ENCODE measurements at places on chromosomes 1 and 21. TPM values are rescaled to one million over a fixed set of nuclear protein-coding genes. Genes with fewer than 3 reads are reported as not detected.
A peak's percentile ranks its signal among the peaks of the same experiment; 100 is the strongest.

DNA sequence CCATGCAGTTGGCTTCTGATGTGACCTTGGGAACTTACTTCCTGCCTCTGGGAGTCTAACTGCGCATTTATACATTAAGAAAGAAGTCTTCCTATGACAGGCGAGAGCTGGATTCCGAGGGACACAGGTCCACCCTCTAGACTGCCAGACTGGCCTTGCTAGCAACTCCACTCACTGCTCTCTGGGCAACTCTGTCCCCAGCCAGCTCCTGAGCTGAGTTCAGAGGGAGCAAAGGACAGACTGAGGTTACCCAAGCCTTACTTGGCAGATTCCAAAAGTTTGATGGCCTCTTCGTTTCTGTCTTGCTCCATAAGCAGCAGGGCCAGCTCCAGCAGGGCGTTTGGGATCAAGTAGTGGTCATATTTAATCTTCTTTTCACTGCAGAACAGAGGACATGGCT lies 41.8 kb downstream of the TTC39A start:
- H3K27me3 ChIP-seq = no peaks in the 10 kb centered on the region
- H3K36me3 ChIP-seq = peaks cover 23% of the 10 kb centered on the region

DNA sequence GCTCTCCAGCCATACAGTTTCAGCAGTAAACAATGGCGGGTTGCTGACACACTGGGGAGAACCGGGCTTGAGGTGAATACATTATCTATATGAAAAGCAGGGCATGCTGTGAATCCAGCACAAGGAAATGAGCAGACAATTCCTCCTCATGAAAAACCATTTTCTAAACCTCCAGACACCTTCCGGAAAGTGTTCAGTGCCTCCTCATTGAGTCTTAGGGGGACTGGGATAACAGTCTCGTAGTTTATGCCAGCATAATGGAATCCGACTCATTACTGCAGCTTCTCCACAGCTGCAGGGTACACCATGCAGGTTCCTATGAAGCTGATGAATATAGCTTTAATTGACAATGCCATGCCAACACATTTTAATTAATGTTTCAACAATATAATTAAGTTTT lies 284.1 kb downstream of the BACH1 start:
- no peak for DNase-seq
- H3K36me3 ChIP-seq = no peaks in the 10 kb centered on the region
- H3K4me1 ChIP-seq = no peaks in the 10 kb centered on the region
- no peak overlapping the region for H3K27ac ChIP-seq
- no peaks in the 10 kb centered on the region for H3K27me3 ChIP-seq
- no peak overlapping the region for H3K4me3 ChIP-seq

- no peaks in the 10 kb centered on the region for H3K36me3 ChIP-seq
- H3K27ac ChIP-seq = no peak overlapping the region
- H3K4me1 ChIP-seq = no peaks in the 10 kb centered on the region
- DNase-seq = no peak
- H3K27me3 ChIP-seq = peaks cover 10% of the 10 kb centered on the region
These were observed 22.1 kb downstream of the NEK2 start for GRCh38 chr1:211653293-211653692.

DNA sequence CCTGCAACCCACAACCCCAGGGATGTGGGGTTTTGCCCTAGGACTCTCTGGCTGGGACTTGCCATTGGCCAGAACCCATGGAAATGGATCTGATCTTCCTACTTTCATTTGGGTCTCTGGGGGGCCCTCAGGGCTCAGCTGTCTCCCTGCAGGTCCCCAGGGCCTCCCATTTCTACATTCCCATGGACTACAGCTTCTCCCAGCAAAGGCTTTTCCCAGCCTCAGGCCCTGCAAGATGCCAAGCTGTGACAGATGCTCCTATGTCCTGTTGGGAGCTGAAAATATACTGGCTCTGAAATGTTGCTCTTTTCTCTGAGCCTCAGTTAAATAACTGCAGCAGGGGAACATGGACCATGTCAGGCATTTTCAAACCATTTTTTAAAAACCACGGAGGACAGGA lies 99.5 kb upstream of the IGSF21 start:
- no peak overlapping the region for H3K4me3 ChIP-seq
- H3K27me3 ChIP-seq = peaks cover 12% of the 10 kb centered on the region
- no peak for DNase-seq
- no peaks in the 10 kb centered on the region for H3K36me3 ChIP-seq
- H3K4me1 ChIP-seq = no peaks in the 10 kb centered on the region

The FLG2 gene
- not detected for total RNA-seq

DNA sequence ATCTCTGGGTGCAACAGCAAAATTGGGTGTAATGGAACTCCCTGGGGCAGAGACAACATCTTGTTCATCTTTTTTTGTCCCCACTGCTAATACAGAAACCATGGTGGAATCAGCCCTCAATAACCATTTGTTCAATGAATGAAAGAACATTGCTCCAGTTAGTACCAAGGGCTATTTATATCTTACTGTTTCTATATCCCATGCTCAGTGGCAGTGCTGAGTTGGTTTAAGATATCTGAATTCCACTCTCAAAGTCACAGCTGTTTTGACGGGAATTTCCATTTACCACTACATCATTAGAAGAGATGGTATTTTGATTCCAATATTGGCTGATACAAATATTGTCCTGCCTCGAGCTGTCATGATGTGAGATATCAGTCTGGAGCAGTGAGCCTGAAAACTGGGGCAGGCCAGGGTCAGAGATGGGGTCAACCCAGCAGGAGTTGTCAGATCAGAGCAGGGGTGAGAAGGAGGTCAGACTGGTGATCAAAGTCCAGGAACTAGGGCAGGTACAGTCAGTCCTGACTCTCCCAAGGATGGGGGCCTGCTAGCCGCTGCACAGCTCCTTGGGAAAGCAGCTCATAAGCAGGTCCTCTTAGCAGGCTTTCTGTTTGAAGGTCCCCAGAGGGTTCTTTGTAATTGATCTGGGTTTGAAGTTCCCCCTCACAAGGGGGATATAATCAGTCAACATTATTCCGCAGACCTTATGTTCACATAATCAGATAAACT lies 5.8 kb upstream of the PHC2 start:
- H3K27ac ChIP-seq = no peak overlapping the region
- DNase-seq = peak; percentile 29
- H3K4me3 ChIP-seq = no peak overlapping the region
- H3K4me1 ChIP-seq = no peaks in the 10 kb centered on the region
- no peaks in the 10 kb centered on the region for H3K36me3 ChIP-seq
- H3K27me3 ChIP-seq = no peaks in the 10 kb centered on the region

The CIART gene
- 2.9 TPM for total RNA-seq

- DNase-seq = no peak
- no peak overlapping the region for H3K27ac ChIP-seq
- no peaks in the 10 kb centered on the region for H3K4me1 ChIP-seq
These were observed 104.4 kb upstream of the TIAM1 start for GRCh38 chr21:31448496-31448895.

DNA sequence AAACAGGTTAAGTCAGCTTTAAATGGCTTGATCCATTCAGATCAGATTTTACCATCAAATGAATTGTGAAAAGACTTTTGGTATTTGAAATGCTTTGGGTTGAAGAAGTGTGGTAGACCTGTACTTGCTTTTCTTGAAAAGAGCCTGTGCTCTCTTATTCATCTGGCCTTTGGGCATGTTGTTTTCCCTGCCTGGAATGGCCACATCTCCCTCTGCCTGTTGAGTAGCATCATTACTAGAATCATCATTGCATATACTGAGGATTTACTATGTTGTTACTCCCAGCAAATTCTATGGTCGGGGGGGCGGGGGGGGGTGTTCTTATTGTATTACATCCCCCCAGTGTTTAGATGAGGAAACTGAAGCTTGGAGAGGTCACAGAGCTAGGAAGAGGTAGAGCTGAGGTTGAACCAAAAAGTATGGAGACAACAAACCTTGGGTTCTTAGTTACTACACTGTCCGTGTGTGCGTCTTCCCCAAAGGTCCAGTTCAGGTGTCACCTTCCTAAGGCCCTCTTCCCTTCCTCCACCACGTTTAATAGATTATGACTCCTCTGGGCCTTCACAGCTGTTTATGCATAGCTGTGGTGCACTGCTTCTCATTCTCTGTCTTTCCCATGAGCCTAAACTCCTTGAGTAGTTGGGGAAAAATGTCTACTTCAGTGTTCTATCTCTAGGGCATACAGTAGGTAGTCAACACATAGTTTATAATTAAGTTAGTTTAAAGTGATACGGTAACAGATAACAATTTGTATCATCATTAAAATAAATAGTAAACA lies 246.4 kb upstream of the HOOK1 start:
- no peak for DNase-seq
- H3K27me3 ChIP-seq = no peaks in the 10 kb centered on the region
- H3K36me3 ChIP-seq = no peaks in the 10 kb centered on the region
- peaks cover 22% of the 10 kb centered on the region for H3K4me1 ChIP-seq
- H3K27ac ChIP-seq = no peak overlapping the region

DNA sequence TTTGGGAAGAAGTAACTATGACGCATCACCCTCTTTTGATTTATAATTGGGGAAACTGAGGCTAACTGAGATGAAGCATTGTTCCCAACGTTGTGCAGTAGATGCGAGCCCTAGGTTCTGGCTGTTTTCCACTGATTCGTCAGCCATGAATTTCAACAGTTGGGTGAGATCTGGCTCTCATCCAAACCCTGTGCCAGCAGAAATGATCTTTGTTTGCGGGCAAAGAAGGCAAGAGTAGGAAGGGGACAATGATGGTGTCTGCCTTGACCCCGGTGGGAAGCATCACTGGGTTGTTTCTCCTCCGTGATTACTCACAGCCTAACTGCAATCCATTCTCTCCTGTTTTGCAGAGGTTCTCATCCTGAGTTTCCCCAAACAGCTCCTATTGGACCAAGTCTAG lies 142.3 kb downstream of the MIS18A start:
- DNase-seq = no peak
- no peaks in the 10 kb centered on the region for H3K4me1 ChIP-seq
- H3K27me3 ChIP-seq = peaks cover 5% of the 10 kb centered on the region
- H3K4me3 ChIP-seq = no peak overlapping the region
- no peak overlapping the region for H3K27ac ChIP-seq

DNA sequence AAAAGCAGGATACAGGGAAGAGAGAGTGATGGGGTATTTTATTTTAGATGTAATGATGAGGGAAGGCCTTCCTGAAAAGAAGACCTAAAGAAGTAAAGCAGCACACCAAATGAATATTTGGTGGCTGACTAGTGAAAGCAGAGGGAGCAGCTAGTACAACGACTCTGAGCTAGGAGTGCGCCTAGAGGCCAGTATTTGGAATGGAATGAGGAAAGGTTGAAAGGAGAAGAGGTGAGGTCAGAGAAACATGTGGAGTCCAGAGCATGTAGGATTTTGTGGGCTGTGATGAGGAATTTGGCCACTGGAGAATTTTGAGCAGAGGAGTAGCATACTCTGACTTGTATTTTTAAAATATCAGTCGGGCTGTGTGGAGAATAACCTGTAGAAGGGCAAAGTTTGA lies 11.8 kb upstream of the RPL5 start:
- H3K36me3 ChIP-seq = no peaks in the 10 kb centered on the region
- H3K27ac ChIP-seq = no peak overlapping the region
- H3K4me1 ChIP-seq = no peaks in the 10 kb centered on the region
- no peak for DNase-seq

The GABRD gene
- total RNA-seq = not detected

DNA sequence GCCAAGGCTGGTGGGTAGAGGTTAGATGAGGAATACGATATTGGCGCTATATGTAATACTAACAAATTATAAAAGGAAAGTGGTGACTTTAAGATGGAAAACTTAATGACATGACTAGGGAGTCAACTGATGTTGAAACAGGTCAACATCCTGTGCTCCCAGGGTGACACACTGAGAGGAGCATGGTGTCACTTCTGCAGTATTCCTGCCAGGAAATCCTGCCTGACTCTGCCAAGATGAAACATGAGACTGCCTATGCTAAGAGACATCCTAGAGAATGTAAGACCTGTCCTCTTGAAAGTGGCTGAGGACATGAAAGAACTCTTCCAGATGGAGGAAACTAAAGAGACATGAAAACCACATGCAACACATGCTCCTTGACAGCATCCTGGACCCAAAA lies 65.0 kb upstream of the KCND3 start:
- no peaks in the 10 kb centered on the region for H3K4me1 ChIP-seq
- no peaks in the 10 kb centered on the region for H3K27me3 ChIP-seq
- no peaks in the 10 kb centered on the region for H3K36me3 ChIP-seq
- DNase-seq = no peak
- H3K27ac ChIP-seq = no peak overlapping the region

- no peak overlapping the region for H3K4me3 ChIP-seq
- peak; percentile 52 for DNase-seq
- no peak overlapping the region for H3K27ac ChIP-seq
- H3K27me3 ChIP-seq = no peaks in the 10 kb centered on the region
These were observed 8.9 kb downstream of the MFAP2 start for GRCh38 chr1:16971341-16972188.

The KRTAP19-3 gene
- total RNA-seq = not detected

The BTG2 gene
- total RNA-seq = 80.2 TPM

The CCT8 gene
- total RNA-seq = 40.8 TPM

DNA sequence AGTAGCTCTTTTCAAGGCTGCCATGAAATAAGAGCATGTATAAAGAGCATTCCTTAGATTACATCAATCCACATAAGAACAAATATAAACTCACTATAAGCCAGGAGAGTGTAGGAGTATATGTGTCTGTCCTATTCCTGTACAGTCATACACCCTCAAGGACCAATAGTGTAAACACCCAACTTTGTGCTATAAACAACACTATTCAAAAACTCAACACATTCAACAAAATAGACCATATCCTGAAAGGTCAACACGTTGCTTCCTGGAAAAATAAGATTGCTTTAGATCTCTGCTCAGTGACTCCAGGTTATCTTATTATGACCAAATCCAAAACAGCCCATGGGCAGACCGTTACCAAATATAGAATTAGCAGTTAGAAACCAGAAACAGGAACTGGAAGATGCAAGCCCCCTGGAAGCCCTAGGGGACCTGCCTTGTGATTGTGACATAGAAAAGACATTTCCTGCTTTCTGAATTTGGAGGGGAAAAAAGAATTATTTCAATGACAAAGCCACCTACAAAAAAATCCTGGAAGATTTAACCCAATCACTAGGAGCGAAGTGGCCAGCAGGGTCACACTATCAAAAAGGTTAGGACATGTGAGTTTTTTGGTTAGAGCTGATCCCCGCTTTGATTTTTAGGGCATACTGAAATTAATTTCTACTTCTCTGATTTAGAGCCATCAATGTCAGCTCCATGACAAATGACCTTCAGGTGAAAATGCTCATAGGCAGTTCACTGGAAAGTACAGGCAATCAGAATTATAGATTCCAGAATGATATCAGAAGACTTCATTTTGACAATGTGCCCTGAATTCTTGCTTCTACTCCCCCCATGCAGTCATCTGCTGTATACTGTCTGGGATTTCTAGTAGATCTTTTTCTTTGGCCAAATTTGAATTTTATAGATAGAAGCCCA lies 59.9 kb downstream of the LRRC8C start:
- peaks cover 9% of the 10 kb centered on the region for H3K36me3 ChIP-seq
- DNase-seq = peak; percentile 54
- H3K27ac ChIP-seq = peak overlapping the region; percentile 50
- no peak overlapping the region for H3K4me3 ChIP-seq
- no peaks in the 10 kb centered on the region for H3K27me3 ChIP-seq
- no peaks in the 10 kb centered on the region for H3K4me1 ChIP-seq

The PDPN gene
- not detected for total RNA-seq

The PRDX1 gene
- 187 TPM for total RNA-seq

The NMNAT2 gene
- total RNA-seq = 0.58 TPM
